Stimulated activated CD4-positive, alpha-beta T cell treated with anti-CD3 and anti-CD28 coated beads, Interleukin-15, amount 100 ng/mL, for 1 hour (primary cell): ENCODE measurements at places on chromosomes 3 and 15.

DNA sequence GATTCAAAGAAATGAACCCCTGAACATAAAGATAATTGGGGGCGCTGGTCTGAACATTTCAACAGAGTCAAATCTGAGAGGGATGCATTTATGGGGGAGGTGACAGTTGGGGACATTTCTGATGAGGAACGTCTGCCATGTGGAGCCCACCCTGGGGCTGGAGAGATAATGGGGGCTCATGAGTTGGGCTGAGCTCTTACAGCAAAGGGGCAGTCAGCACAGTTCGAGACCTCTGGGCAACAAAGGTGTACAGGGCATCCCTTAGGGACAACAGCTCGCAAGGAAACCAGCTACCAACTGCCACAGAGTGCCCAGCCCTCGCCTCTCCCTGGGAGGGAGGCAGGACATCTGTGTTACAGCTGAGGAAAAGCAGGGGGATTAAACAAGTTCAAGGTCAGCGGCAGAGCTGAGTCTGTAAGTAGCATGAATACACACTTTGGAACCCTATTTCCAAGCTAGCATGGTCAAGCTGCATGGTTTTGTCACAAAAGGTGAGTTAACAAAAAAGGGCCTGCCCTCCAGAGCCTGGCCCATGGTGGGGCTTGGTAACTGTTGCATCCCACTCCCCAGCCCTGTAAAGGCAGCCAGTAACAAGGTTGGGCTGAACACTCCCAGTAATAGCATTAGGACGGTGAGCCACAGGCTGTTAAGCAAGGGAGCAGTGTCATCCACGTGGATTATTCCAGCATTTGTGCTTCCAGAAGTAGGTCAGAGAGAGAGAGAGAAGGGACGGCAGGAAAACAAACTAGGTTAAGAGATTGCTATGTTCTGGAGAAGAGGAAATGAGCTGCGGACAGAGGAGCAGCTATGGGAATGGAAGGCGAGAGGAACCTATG, 4.3 kb downstream of the GNB5 start:
- no peak for DNase-seq

GRCh38 chr15:58049520-58050227, 15.8 kb downstream of the ALDH1A2 start:
- DNase-seq: no peak

GRCh38 chr3:71484047-71484446, 99.5 kb downstream of the FOXP1 start:
- DNase-seq: no peak

DNA sequence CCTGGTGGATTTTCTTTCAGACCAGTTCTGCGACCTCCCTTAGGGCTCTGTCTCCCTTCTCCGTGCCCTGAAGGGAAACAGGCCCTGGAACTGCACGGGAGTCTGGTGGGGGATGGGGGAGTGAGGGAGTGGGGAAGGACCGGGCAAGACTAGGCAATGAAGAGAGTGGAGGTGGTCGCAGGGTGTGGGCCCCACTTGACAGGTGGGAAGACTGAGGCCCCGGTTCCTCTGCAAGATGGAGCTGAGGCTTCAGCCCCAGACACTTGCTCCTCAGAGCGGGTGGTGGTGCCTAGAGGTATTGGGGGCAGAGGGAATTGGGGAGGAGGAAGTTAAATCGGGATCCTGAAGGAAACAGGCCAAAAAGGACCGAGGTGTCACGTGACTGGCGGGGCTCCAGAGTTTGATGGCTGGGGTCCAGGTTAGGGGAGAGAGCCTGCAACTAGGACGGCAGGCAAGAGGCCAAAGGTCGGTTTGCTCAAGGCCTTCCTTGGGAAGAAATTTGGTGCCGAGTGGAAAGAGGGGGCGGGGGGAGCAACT, 597 bp upstream of the CAMK1 start:
- DNase-seq: no peak
